Effector memory CD4-positive, alpha-beta T cell (primary cell): ENCODE measurements at places on chromosomes 3 and 15.

GRCh38 chr3:172084871-172085556 lies 45.6 kb downstream of the FNDC3B start:
- no peak for DNase-seq
- H3K27me3 ChIP-seq, result no peaks in the 10 kb centered on the region
- H3K4me1 ChIP-seq, result peaks cover 5% of the 10 kb centered on the region
- no peak overlapping the region for H3K4me3 ChIP-seq

GRCh38 chr15:52567871-52568600 lies 794 bp downstream of the ARPP19 start:
- no peaks in the 10 kb centered on the region for H3K36me3 ChIP-seq
- no peaks in the 10 kb centered on the region for H3K27me3 ChIP-seq
- peak; percentile 4 for DNase-seq
- peak overlapping the region; percentile 61 for H3K4me3 ChIP-seq
- H3K27ac ChIP-seq, result peak overlapping the region; percentile 93
- H3K4me1 ChIP-seq, result peaks cover 30% of the 10 kb centered on the region

- no peaks in the 10 kb centered on the region for H3K27me3 ChIP-seq
- no peaks in the 10 kb centered on the region for H3K36me3 ChIP-seq
- no peak overlapping the region for H3K4me3 ChIP-seq
Observed at GRCh38 chr15:33846142-33846541, 122.2 kb upstream of the CHRM5 start.

DNA sequence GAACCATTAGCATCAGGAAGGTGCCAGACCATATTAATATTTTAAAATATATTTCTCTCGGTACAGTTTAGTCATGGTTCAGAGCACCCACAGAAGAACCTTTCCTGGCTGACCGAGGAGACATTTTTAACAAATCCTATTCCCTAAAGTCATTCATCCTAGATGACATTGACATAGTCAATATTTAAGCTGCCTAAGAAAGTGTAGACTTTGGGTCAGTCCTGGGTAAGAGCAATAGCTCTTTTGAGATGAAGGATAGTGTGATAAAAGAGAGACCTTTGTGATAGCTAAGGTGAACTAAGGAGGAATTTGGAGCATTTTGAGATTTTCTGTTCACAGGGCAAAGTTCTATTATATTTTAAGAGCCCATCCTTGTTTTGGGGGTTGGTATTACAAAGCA lies 47.5 kb downstream of the ZNF609 start:
- H3K4me1 ChIP-seq, result peaks cover 40% of the 10 kb centered on the region
- H3K4me3 ChIP-seq, result no peak overlapping the region
- no peaks in the 10 kb centered on the region for H3K27me3 ChIP-seq

- H3K4me3 ChIP-seq, result no peak overlapping the region
- peak; percentile 71 for DNase-seq
- H3K4me1 ChIP-seq, result no peaks in the 10 kb centered on the region
- no peak overlapping the region for H3K27ac ChIP-seq
- H3K36me3 ChIP-seq, result no peaks in the 10 kb centered on the region
- H3K27me3 ChIP-seq, result no peaks in the 10 kb centered on the region
Observed at GRCh38 chr15:20356444-20356910, 185.1 kb downstream of the GOLGA6L6 start.

DNA sequence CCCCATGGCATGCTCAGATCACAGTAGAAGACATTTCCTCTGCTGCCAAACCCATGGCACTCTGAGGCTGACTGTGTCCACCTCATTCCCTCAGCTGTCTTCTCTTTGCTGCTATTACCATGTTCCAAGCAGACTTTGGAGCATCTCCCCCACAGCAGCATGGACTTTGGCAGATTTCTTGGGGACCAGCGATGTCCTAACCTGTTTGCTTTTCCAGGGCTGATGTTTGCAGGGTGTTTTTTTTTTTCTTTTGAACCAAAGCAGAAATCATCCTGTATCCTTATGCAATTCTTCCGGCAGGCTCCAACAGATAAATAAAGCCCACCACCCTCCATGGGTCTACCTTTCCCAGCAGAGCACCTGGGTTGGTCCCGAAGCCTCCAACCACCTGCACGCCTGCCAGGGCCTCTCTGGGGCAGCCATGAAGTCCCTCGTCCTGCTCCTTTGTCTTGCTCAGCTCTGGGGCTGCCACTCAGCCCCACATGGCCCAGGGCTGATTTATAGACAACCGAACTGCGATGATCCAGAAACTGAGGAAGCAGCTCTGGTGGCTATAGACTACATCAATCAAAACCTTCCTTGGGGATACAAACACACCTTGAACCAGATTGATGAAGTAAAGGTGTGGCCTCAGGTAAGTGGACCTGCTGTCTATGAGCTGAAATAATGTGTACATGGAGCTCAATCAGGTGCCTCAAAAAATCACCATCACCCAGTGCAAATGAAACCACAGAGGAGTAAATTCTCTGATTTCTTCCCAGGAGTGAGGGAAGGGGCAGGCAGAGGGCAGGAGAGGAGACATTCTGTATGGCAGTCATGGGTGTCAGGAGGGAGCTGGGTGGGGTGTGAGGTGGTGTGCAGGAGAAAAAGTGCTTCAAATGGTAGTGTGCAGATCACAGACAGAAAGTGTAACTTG lies at the start of gene AHSG:
Gene AHSG (plus strand): TSS at position 340 of the 916 bp plus-strand sequence. CDS start 82 bp downstream, at position 422.
- H3K27me3 ChIP-seq, result peaks cover 3% of the 10 kb centered on the region
- DNase-seq, result no peak
- no peak within 1 kb of the TSS for H3K27ac ChIP-seq

GRCh38 chr15:34043391-34043790 lies 4.4 kb upstream of the AVEN start:
- H3K4me3 ChIP-seq, result no peak overlapping the region
- H3K27ac ChIP-seq, result no peak overlapping the region
- no peaks in the 10 kb centered on the region for H3K4me1 ChIP-seq
- no peak for DNase-seq

DNA sequence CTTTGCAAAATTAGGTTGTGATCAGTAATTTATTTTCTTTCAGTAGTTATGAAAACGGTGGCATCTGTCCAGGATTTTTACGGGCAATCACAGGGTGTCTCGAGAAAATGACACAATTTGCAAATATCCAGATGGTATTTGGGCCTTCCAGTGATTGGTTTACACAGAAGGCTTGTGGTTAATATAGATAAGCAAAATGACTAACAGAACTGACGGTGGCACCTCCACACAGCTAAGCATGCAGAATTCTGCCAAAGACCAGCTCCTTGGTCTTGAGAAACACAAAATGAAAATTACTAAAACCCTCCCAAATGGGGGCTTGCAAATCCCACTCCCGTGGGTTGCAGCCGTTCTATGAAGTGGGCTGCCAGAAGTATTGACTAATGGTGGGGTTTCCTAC lies 5.5 kb downstream of the ARHGEF3 start:
- H3K27me3 ChIP-seq, result no peaks in the 10 kb centered on the region
- no peaks in the 10 kb centered on the region for H3K36me3 ChIP-seq
- peaks cover 58% of the 10 kb centered on the region for H3K4me1 ChIP-seq
- no peak for DNase-seq
- H3K4me3 ChIP-seq, result no peak overlapping the region

- peaks cover 7% of the 10 kb centered on the region for H3K4me1 ChIP-seq
- H3K36me3 ChIP-seq, result no peaks in the 10 kb centered on the region
- no peak for DNase-seq
- no peak overlapping the region for H3K4me3 ChIP-seq
Observed at GRCh38 chr15:66417736-66418135, 31.0 kb downstream of the MAP2K1 start.

- H3K27me3 ChIP-seq, result no peaks in the 10 kb centered on the region
- DNase-seq, result no peak
- no peaks in the 10 kb centered on the region for H3K36me3 ChIP-seq
- peaks cover 9% of the 10 kb centered on the region for H3K4me1 ChIP-seq
Observed at GRCh38 chr3:177055605-177056571, 141.4 kb downstream of the TBL1XR1 start.

DNA sequence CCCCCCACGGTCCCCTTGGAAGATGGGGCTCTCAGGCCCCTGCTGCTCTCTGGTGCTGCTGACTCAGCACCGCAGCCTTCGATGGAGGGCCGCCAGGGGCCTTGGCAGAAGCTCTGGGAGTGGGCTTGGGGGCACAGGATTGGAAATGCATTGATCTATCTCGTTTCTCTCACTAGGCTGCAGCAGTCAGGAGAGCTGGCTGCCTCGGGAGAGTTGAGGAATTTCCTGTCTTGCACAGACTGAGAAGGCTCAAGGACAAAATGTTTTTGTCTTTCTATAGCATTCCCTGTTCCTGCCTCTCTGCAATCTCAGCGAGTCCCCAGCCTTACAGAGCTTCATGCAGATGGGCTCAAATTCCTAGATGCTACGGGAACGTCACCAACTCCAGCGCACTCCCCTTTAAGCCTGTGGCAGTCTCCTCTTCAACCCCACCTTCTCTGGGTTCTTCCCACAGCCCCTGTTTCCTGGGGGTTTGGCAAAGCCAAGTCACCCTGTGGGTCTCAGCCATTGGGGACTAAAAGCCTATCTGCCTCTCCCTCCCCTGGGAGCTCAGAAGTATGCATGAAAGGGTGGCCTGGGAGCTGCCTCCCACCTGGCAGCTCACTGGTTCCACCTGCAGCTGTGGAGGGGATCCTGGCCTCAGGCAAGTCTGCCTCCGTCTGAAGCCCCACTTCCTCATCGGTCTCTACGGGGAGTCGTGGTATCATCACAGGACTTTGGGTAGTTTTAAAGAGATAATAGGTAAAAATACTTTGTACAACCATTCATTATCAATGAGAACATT lies 127.4 kb upstream of the HACD2 start:
- no peaks in the 10 kb centered on the region for H3K27me3 ChIP-seq
- DNase-seq, result no peak
- no peaks in the 10 kb centered on the region for H3K36me3 ChIP-seq
- H3K27ac ChIP-seq, result no peak overlapping the region
- H3K4me1 ChIP-seq, result no peaks in the 10 kb centered on the region
- H3K4me3 ChIP-seq, result no peak overlapping the region

GRCh38 chr3:194184801-194185200 lies 48.9 kb downstream of the HES1 start:
- no peaks in the 10 kb centered on the region for H3K36me3 ChIP-seq
- H3K4me3 ChIP-seq, result no peak overlapping the region
- H3K27ac ChIP-seq, result no peak overlapping the region
- no peaks in the 10 kb centered on the region for H3K4me1 ChIP-seq

DNA sequence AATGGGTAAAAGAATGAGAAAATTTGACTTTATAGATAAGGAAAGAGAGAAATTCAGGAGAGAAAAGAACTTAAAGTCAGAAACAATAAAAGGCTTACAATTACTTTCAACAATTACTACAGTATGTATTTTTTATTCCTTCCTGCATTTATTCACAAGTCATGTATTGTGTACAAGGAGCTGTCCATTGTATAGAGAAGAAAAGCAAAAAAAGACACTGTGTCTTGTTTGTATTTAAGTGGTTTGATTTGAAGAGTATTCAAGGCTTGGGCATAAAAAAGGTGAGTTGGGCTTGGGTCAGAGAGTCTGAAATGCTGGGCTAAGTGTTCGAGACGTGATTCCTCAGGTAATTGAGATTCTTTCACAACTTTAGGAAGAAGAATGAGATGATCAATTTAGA lies 394.2 kb upstream of the ROBO2 start:
- no peak overlapping the region for H3K27ac ChIP-seq
- H3K36me3 ChIP-seq, result no peaks in the 10 kb centered on the region
- H3K4me3 ChIP-seq, result no peak overlapping the region
- DNase-seq, result no peak
- H3K27me3 ChIP-seq, result no peaks in the 10 kb centered on the region
- no peaks in the 10 kb centered on the region for H3K4me1 ChIP-seq

DNA sequence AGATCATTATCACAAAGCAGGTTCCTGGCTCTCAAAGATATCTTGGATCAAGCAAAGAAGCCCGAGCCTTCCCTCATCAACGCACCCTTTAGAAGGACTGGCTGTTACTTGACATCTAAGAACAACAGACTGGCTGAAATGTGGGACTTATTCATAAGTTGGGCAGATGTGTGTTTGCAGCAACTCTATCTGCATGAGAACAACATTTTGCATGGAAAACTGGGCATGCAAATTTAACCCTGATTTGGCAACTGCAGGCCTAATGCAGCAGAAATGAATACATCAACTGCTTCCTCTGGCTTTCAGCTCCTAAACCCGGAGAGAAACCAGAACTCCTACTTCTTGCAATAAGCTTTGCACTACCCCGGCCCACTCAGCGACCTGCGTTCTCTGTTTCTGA lies 35.0 kb upstream of the FOXP1 start:
- no peak overlapping the region for H3K4me3 ChIP-seq
- no peak overlapping the region for H3K27ac ChIP-seq
- H3K27me3 ChIP-seq, result no peaks in the 10 kb centered on the region
- no peaks in the 10 kb centered on the region for H3K36me3 ChIP-seq
- DNase-seq, result no peak

GRCh38 chr3:12143949-12144504 lies 14.7 kb downstream of the TIMP4 start:
- H3K36me3 ChIP-seq, result no peaks in the 10 kb centered on the region
- DNase-seq, result no peak
- no peak overlapping the region for H3K4me3 ChIP-seq
- no peaks in the 10 kb centered on the region for H3K4me1 ChIP-seq

GRCh38 chr3:28077572-28077971 lies 163.8 kb upstream of the CMC1 start:
- H3K27ac ChIP-seq, result no peak overlapping the region
- no peak for DNase-seq
- H3K27me3 ChIP-seq, result no peaks in the 10 kb centered on the region
- no peaks in the 10 kb centered on the region for H3K4me1 ChIP-seq
- no peak overlapping the region for H3K4me3 ChIP-seq
- no peaks in the 10 kb centered on the region for H3K36me3 ChIP-seq

DNA sequence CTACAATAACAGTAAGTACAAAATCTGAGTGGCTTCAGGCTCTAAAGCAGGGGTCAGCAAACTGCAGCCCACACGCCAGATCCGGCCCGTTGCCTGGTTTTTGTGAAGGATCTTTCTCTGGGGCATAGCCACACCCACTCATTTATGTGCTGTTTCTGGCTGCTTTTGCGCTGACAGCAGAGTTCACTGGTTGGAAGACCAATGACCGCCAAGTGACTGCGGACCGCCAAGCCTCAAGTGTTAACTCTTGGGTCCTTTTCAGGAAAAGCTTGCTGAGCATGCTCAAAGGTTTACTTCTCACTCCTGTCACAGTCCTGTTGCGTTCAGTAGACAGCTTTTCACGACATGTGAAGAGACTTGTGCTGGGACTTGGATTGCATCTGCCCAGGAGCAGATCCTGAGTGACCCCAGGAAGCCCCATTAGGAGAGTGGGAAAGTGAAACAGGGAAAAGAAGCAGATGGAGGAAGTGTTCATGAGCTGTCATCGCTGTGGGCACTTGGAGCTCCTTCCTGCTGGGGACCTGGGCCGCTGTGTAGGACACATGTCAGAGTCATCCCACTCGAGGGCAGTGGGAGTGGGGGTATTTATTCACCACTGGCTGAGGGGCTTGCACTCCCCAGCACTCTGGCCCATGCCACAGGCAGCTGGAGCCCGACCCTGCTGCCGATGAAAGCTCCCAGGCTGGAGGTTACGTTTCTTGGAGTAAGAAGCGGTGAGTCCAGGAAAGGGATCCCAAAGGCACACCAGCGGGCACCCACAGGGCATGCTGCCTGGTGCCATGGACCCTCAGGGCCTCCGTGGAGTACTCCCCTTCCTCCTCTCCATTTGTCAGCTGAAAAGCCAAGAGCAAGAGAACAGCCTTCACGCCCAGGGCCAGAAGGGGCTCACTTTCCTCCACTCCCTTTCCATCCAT lies 249.1 kb downstream of the PLCL2 start:
- DNase-seq, result no peak
- no peaks in the 10 kb centered on the region for H3K36me3 ChIP-seq
- no peak overlapping the region for H3K4me3 ChIP-seq
- no peaks in the 10 kb centered on the region for H3K27me3 ChIP-seq
- H3K27ac ChIP-seq, result no peak overlapping the region
